ENCODE measurements at places on chromosomes 11 and 22.

- DNase-seq, result no peak
Measured at GRCh38 chr11:71211631-71212030, 40.7 kb downstream of the SHANK2 start.

DNA sequence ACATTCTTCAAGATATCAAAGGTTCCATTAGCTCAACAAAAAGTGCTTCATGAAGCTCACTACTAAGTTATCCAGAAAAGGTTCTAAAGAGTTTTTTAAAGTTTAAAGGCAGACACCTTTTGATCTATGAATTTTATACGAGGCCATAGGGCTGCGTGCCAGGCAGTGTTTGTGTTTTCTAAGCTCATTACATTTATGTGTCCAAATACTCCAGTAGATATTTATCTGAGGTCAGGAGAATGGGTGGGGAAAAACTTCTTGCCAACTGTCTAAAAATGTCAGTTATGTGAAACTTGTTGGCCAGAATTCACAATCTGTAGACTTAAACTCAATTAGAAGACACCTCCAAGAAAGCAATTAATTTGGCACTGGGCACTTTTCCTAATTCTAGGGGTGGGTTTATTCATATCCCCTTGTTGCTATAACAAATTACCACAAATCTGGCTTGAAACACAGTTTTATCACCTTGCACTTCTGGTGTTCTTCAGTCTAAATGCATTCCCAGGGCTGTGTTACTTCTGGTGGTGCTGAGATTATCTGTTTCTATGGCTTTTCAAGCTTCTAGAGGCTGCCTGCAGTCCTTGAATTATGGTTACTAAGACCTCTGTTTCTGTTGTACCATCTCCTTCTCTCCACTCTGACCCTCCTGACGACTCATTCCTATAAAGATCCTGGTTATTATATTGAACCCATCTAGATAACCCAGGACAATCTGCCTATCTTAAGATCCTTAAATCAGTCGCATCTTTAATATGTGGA, 1030.4 kb upstream of the CNTN5 start:
- DNase-seq, result no peak

GRCh38 chr11:45237711-45238315, 48.3 kb downstream of the SYT13 start:
- no peak for DNase-seq

- no peak for DNase-seq
Measured at GRCh38 chr11:61598886-61599868, 18.3 kb upstream of the SYT7 start.

- DNase-seq, result no peak
Measured at GRCh38 chr11:106011481-106011880, 10.6 kb downstream of the MSANTD4 start.

GRCh38 chr22:41274856-41275255, 11.1 kb downstream of the RANGAP1 start:
- no peak for DNase-seq

DNA sequence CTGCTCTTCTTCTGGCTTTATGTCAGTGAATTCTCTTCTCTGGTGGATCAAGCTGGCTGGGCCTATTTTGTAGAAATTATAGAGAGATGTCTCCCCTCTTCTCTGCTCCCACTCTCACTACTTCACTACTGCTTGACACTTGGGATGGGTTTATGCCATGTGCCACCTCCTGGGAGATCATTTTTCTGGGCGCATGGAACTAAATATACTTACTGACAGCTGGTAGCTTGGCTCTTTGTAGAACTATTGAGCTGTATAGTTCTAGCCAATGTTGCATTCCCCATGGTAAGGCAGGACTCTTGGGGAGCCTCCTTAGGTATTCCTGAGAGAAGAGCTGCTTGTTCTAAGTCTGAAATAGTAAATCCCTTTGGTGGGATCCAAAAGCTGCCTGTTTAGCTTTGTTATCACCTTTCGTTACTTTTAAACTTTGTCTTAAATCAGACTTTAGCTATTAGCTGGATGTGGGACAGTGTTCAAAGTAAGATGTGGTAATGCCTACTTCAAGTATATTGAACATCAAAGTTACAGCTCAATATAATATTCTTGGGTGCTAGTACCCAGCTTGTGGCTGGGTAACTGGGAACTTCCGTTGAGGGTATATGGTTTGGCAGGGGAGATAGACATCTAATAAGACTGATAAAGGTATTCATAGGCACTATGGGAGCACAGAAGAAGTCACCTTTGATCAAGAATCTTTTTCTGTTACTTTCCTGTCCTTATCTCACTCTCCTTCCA, 87.5 kb upstream of the RRM1 start:
- no peak for DNase-seq

GRCh38 chr11:112253605-112254242, 6.9 kb downstream of the PLET1 start:
- DNase-seq, result no peak

- DNase-seq, result no peak
Measured at GRCh38 chr11:64545619-64546018, 45.4 kb upstream of the SLC22A12 start.

DNA sequence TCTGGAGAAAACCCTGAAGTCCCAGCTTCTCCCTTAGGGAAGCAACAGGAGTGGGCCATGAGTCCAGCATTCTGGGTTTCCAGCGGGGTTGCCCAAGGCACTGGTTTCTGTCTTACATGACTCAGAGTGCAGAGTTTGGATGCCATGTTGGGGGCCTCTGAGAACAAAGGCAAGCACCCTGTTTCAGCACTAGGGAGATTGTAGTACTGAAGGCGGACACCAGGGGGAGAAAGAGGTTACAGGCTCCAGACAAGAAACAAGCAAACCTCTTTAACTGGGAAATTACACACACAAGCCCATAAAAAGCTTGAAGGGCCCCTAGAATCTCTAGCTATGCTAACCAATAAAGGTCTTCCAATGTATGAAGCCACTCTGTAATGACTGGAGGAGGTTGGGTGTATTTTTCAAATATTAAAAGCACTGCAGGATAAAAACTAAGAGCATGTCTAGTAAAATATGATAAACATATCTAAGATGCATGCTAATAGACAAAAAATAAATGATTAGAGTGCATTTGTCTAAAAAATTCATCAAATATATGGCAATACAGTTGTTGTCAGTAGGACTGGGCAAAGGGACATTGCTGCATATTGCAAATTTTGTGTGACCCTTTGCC, 7.1 kb downstream of the MS4A6E start:
- peak; percentile 80 for DNase-seq

DNA sequence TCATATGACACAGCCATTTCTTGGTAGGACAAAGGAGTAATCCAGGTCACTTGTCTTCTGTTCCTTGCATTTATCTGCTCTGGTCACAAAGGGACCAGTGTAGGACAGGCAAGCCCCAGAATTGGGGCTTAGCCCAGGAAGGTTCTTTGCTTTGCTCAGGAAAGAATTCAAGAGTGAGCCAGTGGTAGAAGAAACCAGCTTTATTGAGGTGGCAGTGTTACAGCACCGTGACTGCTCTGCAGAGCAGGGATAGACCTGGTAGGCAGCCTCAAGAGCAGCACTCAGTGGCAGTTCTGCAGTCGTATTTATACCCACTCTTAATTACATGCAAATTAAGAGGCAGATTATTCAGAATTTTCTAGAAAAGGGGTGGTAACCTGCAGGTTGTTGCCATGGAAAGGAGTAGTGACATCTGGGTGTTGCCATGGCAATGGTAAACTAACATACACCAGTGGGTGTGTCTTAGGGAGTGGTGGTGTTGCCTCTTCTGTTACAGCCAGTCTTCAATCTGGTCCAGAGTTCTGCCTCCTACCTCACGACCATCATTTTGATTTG, 84.9 kb upstream of the RAB1B start:
- DNase-seq, result no peak

- DNase-seq, result no peak
Measured at GRCh38 chr22:28016781-28017557, 97.9 kb upstream of the PITPNB start.

DNA sequence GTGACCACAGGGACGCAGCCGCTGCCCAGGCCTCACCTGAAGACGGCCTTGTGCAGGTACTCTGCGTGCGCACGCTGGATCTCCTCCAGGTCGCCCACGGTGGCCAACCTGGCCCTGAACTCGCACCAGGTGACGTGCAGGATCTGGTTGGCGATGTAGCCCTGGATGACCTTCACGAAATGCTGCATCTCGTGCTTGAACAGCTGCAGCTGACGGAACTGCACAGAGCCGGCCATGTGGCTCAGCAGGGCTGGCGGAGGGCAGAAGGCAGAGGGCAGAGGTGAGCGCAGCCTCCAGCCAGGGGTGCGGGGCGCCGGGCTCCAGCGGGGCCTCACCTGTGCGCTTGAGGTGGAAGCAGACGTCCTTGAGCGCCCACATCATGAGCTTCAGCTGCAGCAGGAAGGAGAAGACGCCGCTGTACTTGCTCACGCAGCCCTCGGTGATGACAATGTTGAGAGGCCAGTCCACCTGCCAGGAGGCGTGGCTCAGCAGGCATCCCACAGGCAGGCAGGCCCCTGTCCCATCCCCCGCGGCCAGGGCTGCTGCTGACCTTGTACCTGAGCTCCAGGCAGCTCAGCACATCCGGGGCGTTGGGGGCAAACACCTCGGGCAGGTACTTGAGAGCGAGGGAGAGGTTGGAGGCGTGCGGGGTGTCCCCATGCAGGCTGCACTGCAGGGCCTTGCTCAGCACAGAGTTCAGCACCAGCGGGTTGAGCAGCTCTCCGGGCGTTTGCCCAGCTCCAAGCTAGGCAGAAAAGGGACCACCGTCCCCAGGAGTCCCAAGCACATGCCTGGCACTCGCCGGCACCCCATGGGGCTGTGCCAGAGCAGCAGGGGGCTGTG, 17.6 kb downstream of the SELENOO start:
- DNase-seq, result no peak

GRCh38 chr11:102773386-102773785, 7.0 kb downstream of the MMP10 start:
- DNase-seq, result no peak

GRCh38 chr11:123249354-123249753, 54.3 kb upstream of the CLMP start:
- DNase-seq, result no peak

DNA sequence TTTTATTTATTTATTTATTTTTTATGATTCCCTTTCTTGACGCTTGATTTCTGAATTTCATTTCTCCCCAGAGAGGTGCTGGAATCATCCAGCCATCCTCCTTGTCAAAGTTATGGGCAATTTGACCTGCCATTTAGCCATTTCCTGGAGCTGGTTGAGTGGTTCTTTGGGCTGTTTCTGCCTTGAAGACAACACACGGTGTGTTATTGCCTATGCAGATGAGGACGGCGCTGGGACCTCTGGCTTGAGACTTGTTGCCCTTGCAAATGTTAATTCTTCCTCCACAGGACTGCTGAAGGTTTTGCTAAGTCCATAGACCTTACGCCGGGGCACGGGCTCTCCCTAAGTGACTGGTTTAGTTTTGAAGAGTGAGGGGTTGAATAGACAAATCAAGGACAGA, 147.9 kb upstream of the PLET1 start:
- DNase-seq, result no peak

DNA sequence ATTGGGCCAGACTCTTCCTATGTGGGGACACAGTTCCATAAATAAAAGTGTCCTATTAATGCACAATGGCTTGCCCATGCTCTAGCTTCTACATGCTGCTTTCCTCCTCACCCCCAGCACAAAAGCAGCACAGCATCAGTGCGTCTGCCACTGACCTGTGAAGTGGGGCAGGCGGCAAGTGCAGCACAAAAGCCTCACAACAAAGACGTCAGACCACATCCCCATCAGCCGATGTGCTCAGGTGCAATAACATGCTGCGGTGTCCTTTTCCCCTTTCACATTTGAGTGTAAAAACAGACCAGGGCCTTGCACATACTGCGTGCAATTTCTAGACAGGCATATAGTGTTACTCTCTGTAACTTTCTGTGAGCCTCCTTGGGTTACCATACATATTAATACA, 12.8 kb downstream of the DKK3 start:
- no peak for DNase-seq

DNA sequence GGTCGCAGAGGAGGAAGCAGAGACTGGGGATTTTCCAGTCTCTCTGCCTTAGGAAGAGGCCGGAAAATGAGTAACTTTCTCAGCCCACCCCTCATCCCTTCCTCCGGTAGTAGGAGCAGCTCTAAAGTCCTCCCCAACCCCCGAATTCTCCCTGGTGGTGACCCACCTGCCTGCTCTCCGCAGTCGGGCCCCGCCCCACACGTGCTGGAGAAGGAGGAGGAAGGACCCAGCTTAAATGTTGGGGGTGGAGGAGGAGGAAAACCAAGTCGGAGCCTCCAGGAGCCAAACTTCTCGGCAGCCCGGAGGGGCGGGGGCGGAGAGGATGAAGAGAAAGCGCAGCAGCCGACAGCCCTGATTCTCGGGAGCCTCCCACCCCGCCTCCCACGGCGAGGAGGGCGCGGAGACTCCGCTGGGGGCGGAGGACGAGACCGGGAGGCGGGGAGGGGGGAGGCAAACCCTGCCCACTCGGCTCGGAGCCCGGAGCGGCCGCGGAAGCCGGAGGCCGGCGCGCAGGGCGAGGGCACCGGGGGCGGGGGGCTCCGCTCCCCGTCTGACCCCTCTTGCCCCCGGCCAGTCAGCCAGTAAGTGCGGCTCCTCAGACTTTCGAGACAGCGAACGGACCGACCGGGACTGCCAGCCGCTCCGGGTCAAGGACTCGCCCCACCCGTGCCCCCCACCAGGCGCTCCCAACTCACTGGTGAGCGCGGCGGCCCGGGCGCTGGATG, at the start of gene TPBGL:
Gene TPBGL, plus strand, starts transcription at position 464 of the 725 bp plus-strand sequence. CDS start 276 bp downstream, outside the sequence.
- DNase-seq, result peak; percentile 66

DNA sequence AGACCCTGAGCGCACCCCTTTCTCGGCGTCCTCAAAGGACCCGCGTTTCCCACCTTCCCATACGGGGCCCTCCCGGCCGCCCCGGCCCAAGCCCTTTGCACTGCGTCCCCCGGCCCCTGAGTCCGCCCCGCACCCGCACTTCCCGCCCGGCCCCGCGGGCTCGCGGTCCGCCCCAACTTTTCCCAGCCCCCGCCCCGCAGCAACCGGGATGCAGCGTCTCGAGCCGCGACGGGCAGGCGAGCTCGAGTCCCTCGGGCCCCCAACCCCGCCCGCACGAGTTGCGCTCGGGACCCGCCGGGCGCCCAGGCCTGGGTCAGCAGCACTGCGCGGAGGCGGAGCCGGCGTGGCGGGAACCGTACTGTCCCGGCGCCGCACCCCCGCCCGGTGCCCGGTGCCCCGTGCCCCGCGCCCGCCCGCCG, 371 bp downstream of the SMCO4 start:
- DNase-seq, result peak; percentile 73

- DNase-seq, result no peak
Measured at GRCh38 chr11:20583201-20583600, 16.2 kb upstream of the SLC6A5 start.

GRCh38 chr11:2770096-2770751, 70.4 kb upstream of the KCNQ1OT1 start:
- peak; percentile 38 for DNase-seq

GRCh38 chr11:86676533-86677154, 4.2 kb upstream of the ME3 start:
- peak; percentile 67 for DNase-seq

Measured in ecto neural progenitor cell (in vitro differentiated cells).